IPS-NIHi11 (cell line): ENCODE measurements at places on chromosomes 16 and 17.
A peak's percentile ranks its signal among the peaks of the same experiment; 100 is the strongest.

- DNase-seq, result no peak
Observed at GRCh38 chr16:84322749-84323148, 28.1 kb downstream of the WFDC1 start.

DNA sequence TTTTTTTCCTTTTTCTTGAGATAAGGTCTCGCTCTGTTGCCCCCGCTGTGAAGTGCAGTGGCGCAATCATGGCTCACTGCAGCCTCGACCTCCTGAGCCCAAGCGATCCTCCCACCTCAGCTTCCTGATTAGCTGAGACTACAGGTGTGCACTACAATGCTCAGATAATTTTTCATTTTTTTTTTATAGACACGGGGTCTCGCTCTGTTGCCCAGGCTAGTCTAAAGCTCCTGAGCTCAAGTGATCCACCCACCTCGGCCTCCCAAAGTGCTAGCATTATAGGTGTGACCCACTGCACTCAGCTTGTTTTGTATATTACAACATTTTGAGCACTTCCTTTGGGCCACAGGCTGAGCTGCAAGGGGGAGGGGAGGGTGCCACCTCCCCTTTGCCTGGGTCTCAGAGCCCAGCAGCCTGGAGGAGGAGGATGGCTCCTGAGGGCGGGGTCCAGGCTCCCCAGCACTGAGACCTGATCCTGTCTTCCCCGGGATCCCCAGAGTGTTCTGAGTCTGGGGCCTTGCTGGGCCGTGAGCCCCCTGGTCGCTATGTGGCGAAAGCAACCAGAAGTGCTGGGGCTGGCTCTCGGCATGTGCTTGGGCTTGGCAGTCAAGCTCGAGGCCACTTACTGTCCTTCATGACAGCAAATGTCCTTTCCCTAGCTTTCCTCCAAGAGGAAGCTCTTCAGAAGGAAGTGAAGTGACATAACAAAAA, 8.1 kb downstream of the DEF8 start:
- DNase-seq, result no peak

DNA sequence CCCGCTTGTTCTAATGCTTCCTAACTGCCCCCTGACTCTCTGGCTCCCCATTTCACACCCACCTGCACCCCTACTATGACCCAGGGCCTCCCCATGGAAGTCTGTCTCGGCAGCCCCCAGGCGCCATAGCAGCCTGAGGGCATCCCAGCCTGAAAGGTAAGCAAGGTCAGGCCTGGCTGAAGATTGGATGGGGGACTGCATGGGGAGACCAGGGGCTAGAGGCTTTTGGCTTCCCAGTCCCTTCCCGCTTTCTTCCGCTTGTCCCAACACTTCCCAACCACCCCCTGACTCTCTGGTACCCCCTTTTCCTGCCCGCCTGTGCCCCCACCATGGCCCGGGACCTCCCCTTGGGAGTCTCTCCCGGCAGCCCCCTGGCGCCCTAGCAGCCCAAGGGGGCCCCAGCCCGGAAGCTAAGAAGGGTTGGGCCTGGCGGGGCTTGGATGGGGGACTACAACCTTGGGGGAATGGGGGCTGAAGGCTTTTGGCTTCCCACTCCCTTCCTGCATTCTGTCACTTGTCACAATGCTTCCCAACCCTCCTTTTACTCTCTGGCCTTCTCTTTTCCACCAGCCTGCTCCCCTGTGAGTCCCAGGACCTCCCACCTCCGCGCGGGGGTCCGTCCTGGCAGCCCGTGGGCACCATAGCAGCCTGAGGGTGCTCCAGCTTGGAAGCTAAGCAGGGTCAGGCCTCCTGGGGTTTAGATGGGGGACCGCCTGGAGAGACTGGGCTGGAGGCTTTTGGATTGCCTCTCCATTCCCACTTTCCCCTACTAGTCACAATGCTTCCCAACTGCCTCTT, 2288.4 kb downstream of the TP53TG3F start:
- DNase-seq, result no peak

- DNase-seq, result no peak
Observed at GRCh38 chr16:27366687-27367460, 35.1 kb upstream of the IL21R start.

GRCh38 chr16:58324792-58325191, 30.0 kb upstream of the PRSS54 start:
- DNase-seq, result no peak

GRCh38 chr17:28334171-28334570, 1.1 kb downstream of the IFT20 start:
- DNase-seq, result no peak

- peak; percentile 61 for DNase-seq
Observed at GRCh38 chr17:7912927-7913524, 3.1 kb downstream of the RNF227 start.

DNA sequence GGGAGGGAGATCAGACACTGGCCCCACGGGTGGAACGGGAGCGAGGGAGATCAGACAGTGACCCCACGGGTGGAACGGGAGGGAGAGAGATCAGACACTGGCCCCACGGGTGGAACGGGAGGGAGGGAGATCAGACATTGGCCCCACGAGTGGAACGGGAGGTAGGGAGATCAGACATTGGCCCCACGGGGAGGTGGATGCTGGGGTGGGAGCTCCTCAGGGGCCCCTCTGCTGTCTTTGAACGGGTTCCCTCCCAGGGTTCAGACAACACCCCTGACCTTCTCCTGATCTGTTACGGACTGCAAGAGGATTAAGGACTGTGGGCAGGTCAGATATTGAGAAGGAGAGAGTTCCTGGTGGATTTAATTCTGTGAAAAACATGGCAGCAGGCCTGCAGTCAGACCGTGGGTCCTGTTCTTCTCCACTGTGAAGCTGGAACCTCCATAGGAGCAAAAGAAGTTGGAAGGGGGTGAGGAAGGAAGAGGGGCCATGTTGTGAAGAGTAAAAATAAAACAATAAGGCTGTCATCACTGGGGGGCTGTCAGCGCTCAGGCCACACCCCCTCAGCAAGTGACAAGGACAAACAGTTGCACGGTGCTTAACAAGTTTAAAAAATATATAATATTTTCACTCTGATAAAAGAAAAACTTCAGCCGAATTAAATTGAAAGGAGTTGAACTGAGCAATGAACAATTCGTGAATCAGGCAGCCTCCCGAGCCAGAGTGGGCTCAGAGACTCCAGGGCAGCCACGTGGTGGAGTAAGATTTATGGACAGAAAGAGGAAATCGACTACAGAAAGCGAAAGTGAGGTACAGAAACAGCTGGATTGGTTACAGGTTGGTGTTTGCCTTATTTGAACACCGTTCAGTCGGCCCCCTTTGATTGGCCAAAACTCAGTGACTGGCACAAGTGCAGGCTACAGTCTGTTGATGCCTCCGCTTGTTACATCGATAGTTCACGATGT, 348.7 kb upstream of the TNRC6C start:
- DNase-seq, result no peak

GRCh38 chr16:84986102-84986501, 25.2 kb downstream of the ZDHHC7 start:
- DNase-seq, result no peak

DNA sequence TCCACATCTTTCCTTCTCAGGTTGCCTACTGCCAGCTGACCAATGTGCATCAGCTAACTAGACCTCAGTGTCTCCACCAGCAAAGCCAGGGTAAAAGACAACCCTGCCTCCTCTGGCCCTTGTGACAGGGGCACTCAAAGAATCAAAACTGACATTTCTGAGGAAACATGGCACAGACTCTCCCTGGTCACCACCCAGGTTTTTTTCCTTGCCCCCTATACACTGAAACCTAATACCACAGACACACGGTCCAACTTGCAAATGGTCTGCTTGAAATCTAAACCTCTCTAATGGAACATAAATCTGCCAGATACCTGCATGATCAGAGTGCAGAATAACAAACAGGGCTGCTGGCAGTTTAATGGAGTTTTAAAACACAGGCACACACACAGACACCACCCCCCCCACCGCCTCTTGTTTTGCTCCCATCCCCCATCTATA, 19.5 kb upstream of the CORO6 start:
- DNase-seq, result no peak

GRCh38 chr16:27314161-27314723, 468 bp downstream of the IL4R start:
- DNase-seq, result peak; percentile 56

DNA sequence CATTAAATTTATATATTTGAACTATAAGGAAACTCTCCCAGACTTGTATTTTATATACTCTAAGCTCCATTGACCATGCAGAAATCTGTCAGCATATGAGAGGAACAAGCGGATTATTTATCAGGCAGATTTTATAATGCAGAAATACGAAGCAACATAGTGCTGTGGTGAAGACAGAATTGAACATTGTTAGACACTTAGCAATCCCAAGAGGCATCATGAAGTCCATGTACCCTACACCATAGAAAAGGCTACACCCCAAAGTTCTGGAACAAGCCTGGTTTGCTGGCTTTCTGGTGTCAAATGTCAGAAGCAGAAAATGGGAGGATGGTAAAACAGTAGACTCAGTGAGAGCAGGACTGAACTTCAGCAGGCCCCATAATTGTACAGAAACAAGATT, 241.1 kb downstream of the PRKCA start:
- no peak for DNase-seq

GRCh38 chr16:15876503-15876902, 11.9 kb downstream of the CEP20 start:
- no peak for DNase-seq

DNA sequence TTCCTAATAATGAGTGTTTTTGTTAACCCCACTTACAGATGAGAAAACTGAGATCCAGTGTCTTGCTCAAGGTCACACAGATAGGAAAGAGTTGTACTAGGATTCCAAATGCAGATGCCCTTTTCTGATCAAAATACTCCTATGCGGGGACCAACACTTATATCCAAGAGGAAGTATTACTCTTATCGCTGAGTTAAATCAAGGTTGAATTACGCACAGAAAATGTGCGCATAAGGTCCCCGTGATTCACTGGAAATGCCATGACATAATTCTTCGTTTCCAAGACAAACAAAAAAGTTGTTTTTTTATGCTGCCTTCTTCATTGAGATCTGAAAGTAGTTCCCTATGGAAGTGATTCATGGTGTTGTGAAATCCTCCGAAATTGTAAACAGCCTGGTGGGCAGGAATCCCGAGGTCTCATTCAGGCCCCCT, 463.8 kb upstream of the HSBP1 start:
- no peak for DNase-seq

- DNase-seq, result no peak
Observed at GRCh38 chr17:65523411-65523810, 38.0 kb downstream of the AXIN2 start.

DNA sequence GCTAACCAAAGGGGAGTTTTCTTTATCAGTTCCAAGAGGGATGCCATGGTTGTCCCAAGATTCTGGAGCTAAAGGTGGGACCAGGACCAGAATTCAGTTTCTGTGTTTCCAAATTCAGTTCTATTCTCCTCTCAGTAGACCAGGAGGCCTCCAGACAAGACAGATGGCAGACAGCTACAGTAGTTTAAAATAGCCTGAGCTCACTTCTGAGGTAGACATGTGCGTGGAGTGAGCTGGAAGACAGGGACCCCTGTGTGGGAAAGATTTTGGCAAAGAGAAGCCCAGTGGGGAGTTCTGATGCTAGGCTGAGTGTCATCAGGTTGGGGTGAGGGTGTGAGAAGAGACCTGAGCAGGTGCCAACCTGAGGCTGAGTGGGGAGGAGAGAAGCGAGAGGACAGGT, 95.4 kb downstream of the PRKCB start:
- DNase-seq, result no peak

GRCh38 chr17:83064021-83064731, 15.2 kb upstream of the METRNL start:
- DNase-seq, result no peak

DNA sequence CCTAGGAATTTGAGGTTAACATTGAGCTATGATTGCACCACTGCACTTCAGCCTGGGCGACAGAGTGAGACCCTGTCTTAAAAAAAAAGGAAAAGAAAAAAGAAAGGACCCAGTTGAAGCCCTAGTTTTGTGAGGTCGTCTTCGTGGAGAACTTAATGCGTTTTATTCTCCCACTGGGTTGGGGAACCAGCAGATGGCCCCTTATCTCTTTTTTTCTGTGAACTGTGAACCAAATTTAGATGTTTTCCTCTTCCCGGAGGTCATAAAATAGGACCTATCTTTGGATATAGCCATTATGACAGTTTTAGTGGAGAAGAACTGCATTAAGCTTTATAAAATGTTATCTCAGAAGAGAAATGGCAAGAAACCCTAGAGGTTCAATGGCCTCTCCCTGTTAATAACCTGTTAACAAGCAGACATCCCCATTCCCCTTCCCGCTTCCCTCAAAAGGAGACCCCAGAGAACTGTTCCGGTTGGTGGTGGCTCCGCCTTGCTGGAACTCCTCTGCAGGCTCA, 23.5 kb downstream of the KIAA0513 start:
- DNase-seq, result no peak

DNA sequence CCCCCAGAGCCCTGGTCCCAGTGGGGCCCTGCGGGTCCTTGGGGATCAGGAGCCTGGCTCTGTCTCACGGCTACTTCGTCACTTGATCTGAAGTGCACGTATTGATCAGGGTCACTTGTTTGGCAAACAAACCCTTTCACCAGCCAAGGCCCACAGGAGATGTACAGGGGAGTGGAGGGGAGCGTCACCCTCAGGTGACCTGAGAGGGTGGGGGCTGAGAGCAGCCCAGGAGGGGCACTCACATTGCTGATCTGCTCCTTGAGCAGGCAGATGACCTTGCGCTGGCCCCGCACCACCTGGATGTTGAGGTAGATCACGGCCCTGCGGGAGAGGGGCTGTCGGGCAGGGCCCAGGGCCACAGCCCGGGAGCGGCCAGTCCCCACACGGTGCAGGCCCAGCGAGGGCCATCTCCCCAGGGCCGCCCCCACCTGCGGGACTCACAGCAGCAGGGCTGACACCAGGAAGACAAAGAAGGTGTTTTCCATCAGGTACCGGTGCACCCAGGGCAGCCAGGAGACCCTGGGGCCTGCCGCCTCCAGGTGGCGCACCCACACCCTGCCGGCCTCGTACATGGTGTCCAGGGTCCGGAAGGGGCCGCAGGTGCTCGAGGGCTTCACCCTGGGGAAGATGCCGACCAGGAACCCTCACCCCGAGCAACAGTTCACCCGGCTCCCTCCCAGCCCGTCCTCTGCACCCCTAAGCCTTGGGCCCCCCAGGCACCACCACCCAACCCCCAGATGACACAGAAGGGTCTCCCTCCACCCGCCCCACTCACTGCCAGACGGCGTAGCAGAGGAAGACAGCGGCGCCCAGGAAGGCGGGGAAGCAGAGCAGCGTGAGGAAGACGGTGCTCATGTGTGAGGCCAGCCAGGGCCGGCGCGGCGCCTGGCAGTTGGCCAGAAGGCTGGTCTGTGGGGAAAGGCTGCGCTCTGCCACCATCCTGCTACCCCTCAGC, 11.3 kb downstream of the TMC6 start:
- peak; percentile 75 for DNase-seq

DNA sequence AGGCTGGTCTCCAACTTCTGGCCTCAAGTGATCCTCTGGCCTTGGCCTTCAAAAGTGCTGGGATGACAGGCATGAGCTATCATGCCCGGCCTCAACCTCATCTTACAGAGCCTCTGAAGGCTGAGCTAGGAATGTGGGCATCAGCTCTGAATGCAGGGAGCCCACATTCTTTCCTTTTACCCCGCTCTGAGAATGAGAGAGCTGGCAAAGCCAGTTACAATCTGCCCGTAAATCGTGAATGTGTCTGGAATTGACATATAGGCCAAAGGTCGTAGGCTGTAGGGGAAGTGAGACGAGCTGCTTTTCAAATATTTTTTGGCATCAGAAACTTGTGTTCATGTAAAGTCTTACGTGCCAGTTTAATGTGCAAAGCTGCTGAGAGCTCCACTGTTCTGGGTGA, 4.5 kb downstream of the TMEM238L start:
- no peak for DNase-seq

GRCh38 chr17:15119968-15120367, 145.2 kb downstream of the PMP22 start:
- DNase-seq, result no peak

- no peak for DNase-seq
Observed at GRCh38 chr16:51953286-51953985, 593.5 kb downstream of the TOX3 start.
